GM12878 (cell line): ENCODE measurements at places on chromosomes 12 and 14.

DNA sequence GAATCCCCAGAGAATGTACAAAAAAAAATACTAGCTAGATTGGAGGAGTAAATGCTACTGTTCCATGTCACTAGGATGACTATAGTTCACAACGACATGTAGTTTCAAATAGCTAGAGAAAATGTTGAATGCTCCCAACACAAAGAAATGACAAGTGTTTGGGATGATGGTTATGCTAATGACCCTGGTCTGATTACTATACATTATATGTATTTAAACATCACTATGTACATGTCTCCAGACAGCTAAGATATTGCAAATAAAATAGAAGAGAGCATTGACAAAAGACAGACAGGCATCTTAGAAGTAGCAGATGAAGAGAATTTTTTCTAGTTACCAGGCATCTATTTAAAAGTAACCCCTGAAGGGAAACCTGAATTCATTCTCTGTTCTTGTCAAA is 281.6 kb upstream of the SLC16A7 start:
- DNase-seq: no peak

- DNase-seq: no peak
Measured at GRCh38 chr14:97149775-97150174, 352.6 kb downstream of the VRK1 start.

DNA sequence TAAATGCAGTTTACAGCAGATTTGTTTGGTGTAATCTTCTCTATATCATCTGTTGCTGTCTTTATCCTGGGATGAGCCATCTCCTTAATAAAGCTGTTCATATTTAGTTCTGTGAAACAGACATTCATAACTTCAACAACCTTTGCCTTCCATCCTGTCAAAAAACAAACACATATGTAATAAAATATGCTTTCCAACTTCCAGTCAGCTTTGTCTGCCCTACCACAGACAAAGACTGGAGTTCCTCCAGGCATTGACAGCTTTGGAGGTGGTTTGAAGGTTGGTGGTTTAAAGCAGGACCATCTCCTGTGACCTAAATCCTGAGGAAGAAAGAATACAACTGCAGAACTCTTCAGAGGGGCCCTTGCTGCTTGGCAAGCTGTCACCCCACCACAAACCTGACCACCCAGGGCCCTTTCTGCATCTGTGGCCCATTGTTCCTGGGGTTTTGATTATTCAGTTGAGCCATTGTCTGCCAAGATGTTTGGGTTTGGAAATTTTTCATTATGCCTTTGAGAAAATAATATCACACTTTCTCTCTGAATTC is 28.2 kb upstream of the PTGR2 start:
- no peak for DNase-seq

DNA sequence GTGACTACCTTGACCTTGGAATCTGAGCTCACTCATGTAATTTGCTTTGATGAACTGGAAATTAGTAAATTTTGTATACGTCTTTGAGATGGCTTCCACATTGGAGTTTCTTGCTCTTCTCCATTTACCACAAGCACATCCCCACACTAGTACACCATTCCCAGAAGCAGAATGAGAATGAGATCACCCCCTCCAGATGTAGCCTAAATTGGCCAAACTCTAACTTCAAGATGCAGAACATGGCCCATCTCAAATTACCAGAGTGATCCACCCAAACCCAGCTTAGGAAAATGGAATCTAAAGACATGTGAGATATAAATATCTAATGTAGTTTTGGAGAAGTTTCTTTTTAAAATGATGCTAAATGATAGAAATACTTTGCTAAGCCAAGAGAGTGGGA is 9.5 kb upstream of the TAS2R20 start:
- DNase-seq: no peak

DNA sequence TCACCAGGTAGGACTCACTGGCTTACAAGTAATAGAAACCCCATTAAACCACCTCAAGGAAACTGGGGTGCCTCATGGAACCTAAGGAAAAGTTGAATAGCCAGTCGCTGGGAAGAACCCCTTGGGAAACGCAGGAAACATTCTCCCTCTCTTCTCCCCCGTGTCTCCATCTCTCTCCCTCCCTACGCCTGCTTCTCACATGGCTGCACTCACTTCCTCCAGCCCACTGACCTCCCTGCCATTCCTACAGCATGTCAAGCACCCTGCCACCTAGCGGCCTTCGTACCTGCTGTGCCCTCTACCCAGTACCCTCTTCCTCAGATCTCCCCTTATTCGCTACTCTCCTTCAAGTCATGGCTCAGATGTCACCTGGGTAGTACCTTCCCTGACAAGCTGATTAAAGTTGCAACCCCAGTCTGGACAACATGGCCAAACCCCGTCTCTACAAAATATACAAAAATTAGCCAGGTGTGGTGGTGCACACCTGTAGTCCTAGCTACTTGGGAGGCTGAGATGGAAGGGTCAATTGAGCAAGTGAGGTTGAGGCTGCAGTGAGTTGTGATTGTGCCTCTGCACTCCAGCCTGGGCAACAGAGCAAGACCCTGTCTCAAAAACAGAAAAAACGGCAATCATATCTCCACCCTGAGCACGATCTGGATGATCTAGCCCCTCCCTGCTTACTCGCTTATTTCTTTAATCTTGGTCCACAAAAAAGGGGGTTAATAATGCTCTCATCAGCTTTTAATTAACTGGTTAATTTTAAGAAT is 6.4 kb upstream of the DTX1 start:
- DNase-seq: no peak

GRCh38 chr12:102643879-102644575 is 163.7 kb upstream of the IGF1 start:
- DNase-seq: no peak

DNA sequence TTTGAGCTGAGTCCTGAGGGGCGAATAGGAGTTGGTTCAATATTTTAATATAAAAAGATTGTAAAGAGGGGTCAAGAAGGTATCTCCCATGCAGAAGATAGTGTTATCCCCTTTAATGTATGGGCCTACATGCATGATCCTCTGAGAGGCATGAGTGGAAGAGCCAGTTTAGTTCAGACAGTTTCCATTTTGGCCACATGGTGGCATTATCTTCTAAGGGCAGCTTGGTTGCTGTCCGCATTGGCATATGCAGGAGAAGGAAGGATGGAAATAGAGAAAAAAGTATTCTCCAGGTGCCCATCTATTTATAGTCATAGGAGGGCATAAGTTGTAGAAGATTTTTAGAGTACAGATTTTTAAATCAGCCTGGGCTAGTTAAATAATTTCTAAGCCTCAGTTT is 5.4 kb downstream of the SAMD4A start:
- DNase-seq: no peak

GRCh38 chr14:106209755-106210154 is 683.4 kb downstream of the TMEM121 start:
- no peak for DNase-seq

- no peak for DNase-seq
Measured at GRCh38 chr12:20646239-20646827, 48.8 kb upstream of the SLCO1C1 start.

- DNase-seq: peak; percentile 79
Measured at GRCh38 chr12:31603546-31604009, 12.6 kb upstream of the DENND5B start.

GRCh38 chr12:47361389-47362021 is 281.7 kb upstream of the AMIGO2 start:
- DNase-seq: no peak

- no peak for DNase-seq
Measured at GRCh38 chr12:109863847-109864712, 16.3 kb downstream of the GLTP start.

DNA sequence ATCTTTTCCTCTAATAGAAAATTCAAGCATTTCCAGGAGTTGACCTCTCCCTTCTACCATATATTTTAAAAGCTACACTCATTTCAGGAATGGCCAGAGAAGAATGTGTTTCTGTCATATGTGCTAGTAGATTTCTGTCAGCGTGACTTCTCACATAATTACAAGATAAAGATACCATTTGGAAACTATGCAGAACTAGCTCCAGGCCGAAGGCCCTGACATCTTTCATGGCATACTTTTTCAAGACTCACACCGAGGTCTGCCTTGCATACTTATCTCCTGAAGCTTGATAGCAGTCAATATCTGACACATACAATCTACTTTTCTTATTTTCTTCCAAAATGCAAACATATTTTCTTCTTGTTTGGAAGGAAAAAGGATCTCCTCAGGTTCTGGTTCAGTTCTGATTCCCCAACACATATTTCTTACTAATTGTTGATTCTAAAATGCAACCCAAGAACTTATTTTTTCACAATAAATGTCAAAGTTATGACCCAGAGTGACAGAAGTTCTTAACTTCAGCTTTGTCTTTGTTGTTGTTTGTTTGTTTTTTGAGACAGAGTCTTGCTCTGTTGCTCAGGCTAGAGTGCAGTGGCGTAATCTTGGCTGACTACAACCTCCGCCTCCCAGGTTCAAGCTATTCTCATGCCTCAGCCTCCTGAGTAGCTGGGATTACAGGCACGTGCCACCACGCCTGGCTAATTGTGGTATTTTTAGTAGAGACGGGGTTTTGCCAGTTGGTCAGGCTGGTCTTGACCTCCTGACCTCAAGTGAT is 99.5 kb downstream of the NTN4 start:
- no peak for DNase-seq

DNA sequence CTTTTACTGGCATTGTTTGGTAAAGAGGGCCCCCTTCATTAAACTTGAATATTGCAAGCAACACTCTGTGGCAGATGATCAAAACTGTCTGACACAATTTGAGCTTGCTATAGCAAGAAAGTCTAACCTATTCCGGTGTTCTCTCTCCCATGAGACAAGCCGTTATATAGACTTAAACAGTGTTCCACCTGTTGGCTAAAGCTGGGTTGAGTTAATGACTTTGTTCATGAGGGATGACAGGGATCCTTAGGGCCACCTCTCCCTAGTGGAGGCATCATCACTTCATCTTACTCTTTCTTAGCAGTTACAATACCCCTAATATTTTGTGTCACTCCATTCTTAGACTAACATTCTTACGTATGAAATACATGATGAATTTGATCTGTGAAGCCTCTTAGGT is 3.8 kb downstream of the EIF5 start:
- DNase-seq: no peak

DNA sequence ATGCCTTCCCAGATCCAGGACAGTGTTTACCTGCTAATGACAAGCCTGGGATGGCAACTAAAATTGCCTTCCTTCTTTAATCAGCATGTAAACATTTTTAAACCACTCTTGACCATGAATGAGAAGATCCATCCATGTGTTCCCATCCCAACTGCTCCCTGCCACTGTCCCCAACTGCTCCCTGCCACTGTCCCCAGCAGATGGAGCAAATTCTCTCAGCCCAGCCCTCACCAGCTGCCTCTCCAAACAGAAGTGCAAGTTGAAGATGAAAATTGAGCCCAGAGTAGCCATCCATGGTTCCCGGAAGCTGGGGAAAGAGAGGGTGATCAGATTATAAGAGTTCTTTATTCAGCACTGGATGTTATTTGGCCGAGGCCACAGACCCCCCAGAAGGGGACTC is 133.1 kb downstream of the SLC15A4 start:
- no peak for DNase-seq

DNA sequence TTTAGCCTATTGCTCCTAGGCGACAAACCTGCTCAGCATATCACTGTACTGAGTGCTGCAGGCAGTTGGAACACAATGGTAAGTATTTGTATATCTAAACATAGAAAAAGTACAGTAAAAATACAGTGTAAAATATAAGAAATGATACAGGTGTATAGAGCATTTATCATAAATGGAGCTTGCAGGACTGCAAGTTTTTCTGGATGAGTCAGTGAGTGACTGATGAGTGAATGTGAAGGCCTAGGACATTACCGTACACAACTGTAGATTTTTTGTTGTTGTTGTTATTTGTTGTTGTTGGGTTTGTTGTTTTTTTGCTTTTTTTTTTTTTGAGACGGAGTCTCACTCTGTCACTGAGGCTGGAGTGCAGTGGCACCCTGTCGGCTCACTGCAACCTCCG is 33.4 kb downstream of the PNMA1 start:
- no peak for DNase-seq

DNA sequence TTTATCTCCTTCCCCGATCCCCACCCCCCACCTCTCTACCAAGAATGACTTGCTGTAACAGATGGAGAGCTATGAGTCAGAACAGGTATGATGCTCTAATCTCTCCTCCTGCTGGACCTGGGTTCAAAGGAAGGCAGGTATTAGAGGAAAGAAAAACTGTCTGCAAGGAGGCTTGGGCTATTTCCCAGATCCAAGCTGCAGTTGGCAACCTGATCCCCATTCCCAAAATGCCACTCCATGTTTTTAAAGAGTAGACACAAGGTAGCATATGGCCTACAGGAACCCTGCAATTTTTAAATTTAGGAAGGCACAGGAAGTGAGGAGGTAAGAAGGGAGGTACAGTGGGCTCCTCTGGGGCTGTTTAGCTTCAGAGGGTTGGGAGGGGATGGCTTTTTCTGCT is 33.0 kb downstream of the SRRM4 start:
- DNase-seq: no peak
